Stimulated activated CD8-positive, alpha-beta memory T cell treated with anti-CD3 and anti-CD28 coated beads, Interleukin-15, amount 100 ng/mL, for 24 hours (primary cell): ENCODE measurements at places on chromosomes 1 and 21.

DNA sequence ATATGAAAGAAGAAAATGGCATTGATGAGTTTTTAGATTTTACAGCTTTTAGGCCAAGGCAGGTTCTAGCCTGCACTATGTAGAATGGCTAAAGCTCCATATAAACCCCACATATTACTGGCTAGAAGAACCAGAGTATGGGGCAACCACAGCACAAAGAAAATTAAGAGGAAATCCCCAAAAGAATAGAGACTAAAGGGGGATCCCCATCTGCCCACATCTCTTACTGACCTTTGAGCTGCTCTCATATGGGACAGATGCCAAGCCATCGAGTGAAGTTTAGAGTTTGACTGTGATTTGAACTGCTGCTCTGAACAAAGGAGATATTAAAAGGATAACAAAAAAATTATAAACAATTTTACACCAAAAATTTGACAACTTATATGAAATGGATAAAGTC lies 102.2 kb upstream of the HAO2 start:
- DNase-seq: no peak

DNA sequence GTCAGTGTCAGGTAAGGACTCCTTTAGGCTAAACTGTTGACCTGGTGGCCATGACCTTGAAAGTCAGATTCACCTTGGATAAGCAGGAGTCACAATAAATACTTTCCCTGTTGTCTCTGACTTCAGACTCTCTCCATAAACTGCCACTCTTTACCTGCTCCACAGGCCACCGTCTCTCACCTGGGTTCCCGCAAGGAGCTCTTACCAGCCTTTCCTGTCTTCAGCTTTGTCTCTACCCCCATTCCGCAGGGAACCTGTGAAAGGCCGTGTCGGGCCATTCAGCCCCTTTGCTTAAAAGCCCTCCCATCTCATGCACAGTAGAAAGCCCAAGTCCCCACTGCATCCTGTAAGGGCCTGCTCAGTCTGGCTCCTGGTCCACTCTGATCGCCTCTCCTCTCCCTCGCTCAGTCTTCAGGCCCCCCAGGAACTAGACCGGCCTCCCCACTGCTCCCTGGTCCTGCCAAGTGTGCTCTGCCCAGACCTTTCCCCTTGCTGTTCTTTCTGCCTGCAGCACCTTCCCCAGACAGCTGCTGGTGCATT lies 79.5 kb downstream of the ACTL8 start:
- DNase-seq: no peak

DNA sequence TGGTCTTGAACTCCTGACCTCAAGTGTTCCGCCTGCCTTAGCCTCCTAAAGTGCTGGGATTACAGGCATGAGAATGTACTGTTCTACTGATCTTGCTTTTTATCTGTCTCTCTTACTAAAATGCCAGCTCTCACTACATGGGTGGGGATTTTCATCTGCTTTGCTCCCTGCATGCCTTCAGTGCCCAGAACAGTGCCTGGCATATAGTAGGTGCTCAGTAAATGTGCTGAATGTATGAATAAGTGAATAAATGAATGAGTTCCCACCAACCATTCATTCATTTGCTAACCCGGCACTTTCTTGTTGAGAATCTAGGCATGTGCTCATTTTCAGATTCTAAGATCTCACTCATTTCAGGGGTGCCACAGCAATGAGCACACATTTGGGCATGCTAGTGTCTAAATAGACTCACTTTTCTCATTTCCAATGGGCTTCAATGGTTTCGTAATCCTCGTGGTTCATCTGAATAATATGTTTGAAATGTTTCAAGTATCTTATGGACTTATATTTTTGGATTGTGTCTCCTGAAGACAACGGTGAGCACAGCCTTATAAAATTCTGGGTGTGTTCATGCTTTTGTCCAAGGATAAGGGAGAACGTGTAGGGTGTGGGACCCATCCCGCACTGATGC lies 7.6 kb downstream of the DHRS3 start:
- DNase-seq: no peak

DNA sequence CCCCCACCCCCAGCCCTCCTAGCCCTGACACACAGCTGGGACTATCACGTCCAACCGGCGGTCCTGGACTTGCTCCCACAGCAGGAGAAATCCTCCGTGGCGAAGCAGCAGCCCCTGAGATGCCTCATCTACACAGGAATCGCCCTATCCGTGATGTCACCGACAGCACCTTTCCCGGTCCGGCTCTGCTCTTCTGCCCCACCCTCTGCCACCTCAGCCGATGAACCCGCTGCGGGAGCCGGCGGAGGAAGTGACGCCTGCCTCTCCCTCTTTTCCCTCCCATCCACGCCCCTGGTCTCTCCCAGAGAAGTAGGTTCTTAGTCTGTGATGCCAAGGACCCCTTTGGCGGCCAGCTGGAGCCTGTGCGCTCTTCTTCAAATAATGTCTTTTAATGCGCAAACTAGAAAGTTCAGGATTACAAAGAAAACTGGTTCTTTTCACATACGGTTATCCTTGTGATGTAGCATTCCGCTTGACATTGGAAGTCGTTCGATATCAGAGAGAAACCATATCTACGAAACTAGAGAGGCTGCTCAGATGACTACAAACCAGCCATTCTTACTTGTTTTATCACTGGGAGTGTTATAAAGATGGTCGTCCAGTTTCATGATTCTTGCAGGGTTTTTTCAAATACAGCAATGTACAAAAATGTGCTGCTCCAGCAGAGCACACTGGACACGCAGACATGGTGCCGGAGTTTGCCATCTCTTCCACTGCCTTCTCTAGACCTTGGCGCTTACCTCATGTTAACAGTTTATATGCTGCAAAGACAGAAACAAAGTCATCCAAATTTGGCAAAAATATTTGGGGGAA lies 120.3 kb downstream of the PPIAL4G start:
- peak; percentile 21 for DNase-seq

- DNase-seq: no peak
These were observed 1.9 kb upstream of the TLR5 start for GRCh38 chr1:223144914-223145313.

GRCh38 chr1:224704107-224704735 lies 88.1 kb downstream of the CNIH3 start:
- no peak for DNase-seq

DNA sequence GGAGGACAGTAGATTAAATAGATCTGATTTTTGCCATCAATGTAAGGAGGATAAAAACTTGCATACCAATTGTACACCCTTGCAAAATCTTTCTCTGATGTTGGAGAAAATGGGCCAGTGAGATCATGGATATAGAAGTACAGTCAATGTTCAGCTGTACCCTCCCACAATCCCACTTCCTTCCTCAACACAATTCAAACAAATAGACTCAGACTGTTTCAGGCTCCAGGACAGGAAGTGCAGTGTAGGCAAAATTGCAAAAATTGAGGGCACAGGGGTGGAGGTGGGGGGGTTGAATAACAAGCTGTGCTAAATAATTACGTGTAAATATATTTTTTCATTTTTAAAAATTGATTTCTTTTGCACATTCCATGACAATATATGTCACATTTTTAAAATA lies 3.9 kb upstream of the IFI44 start:
- DNase-seq: no peak

DNA sequence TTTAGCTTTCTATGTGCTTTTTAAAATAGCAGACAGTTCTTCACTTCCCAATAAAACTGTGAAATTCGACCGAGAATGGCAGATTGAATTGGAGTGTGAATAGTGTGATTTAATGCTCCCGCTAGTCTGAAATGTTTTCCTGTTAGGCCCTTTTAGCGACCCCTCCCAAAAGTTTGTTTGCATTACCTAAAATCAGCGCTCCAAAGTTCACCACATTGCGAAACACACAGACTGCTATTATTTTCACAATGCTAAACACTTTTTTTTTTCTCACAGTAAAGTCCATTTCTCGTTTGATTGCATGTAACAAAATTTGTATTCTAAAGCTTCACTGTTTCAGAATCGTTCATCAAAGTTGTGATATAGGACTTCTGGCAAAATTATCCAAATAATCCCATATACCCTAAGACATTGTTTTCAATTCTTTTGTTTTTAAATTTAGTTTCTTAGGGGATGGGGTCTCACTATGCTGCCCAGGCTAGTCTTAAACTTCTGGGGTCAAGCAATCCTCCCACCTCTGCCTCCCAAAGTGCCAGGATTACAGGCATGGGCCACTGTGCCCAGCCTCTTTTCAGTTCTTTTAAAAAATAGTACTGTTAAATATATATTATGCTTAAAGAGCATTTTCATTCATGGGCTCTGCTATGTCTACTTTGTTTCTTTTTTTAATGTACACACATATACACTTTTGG lies 76.5 kb upstream of the USH2A start:
- DNase-seq: no peak

DNA sequence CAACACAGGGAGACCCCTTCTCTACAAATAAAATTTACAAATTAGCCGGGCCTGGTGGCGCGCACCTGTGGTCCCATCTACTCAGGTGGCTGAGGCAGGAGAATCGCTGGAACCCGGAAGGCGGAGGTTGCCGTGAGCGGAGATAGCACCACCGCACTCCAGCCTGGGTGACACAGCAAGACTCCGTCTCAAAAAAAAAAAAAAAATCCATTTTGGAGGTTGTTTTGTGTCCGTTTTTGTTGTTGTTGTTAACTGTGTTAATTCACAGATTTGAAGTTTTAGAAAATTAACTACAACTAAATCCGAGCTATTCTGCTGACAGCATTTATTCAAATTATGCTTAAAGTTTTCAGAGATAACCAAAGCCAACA lies 618 bp downstream of the CLCC1 start:
- DNase-seq: no peak

DNA sequence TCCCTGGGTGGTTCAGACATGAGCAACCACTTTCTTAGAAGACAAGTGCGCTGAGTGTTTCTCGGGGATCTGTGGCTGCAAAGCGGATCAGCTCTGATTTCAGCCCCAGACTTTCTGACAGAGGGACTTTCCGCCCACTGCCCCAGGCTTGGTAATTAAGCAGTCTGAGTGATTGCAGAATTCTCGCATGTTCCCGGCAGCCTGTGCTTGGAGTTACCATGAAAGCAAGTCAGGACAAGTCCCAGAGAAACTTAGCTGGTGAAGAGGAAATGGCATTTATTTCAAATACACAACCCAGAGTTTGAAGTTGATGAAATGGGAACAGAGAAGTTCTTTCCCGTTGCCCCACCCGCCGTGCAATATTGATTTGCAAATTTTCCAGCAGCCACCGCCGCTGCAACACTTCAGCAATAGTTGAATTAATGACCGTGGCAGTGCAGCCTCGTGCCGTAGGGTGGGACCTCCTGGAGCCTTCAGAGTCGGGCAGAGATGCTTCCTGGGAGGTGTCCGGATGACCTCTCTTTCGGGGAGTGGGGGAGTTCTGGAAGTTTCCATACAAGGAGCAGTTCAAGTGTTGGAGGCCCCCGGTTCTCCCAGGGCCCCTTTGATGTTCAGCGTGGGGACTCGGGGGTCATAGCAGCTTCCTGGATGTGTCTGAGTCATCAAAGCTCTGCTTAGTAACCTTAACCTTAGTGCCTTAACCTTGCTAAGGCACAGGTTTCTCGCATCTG lies 134.7 kb downstream of the KAZN start:
- no peak for DNase-seq
